G401 (cell line): ENCODE measurements at places on chromosomes 4 and X.

DNA sequence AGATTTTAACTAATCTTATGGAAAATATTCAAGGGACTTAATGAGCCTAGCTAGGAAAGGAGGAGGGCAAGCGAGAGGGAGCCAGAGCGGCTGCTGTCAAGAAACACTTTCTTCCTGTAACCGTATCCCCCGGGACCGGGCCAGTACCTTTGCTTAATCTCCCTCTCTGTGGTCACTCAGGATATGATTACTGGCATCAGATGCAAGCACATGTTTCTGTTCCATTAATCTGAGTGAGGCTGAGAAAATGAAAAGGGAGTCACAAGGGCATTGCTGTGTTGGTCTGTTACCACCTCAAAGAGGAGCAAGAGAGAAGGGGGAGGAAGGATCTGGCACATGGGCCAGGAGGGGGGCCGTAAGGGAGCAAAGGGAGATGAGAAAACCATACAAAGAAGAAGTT lies 356.7 kb upstream of the GATB start:
- peak; percentile 83 for DNase-seq

DNA sequence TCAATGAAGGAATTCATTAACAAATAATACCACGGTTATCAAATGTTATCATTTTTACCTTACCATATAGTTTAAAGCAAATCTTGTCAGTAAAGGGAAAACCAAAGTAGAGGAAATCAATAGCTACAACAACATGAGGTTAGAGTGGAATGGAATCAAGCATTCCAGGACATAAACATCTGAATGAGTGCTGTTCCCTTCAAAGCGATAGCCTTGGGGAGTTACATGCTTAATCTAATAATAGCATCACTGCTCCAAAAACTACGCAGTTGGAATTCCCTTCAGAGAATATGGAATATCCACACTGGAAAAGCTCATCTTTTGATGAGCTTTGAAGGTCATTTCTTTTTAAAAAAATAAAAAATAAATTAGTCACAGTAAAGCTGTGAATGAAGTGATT lies 31.2 kb downstream of the PDE5A start:
- no peak for DNase-seq

DNA sequence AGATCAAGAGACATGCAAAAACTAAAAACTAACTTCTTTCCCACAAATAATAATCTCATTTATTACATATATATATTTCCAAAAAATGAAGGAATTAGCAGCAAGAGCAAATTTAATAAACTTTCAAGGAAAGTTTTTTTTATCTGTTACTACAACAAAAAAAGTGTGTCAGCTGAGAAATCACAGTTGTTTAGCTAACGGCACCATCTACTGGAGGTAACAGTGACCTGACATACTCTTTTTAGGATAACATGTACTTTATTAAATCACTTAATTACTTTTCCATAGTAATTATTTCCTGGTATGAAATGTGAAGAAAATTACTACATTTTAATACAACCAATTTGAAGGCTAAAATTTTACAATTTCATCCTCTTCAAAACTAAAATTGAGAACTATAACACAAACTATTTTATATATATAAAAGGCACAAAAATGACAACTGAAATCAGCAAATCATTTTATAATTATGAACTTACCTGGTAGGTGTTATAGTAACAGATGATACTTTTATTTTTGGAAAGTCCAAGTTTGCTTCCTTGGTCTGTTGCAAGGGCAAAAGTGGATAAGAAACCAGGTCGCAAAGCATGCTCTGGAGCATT lies 9.1 kb downstream of the LAMTOR3 start:
- DNase-seq, result peak; percentile 12

GRCh38 chrX:1045680-1046314 lies 166.7 kb downstream of the CRLF2 start:
- DNase-seq, result no peak

GRCh38 chrX:118569676-118570075 lies 74.1 kb downstream of the DOCK11 start:
- no peak for DNase-seq

DNA sequence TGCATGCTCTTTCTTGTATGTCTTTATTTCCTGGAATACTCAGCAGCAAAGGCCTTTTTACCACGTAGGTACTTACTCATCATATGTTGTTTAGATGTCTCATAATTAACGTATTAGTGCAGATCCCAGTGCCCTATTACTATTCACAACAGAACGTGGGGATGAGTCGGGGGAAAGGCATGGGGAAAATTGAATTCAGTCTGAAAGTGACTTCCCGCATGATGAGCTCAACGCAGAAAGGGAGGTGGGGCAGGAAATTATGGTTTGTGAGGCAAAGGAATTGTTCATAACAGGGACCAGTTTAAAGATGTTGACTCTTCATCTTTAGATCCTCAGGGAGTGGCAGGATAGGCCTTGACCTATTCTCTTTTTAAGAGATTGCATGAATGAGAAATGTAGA lies 2.0 kb upstream of the TMPRSS11D start:
- no peak for DNase-seq

- no peak for DNase-seq
Observed at GRCh38 chrX:150536455-150537116, 31.8 kb upstream of the MTM1 start.

- DNase-seq, result no peak
Observed at GRCh38 chrX:122866532-122866931, 317.5 kb upstream of the GRIA3 start.

DNA sequence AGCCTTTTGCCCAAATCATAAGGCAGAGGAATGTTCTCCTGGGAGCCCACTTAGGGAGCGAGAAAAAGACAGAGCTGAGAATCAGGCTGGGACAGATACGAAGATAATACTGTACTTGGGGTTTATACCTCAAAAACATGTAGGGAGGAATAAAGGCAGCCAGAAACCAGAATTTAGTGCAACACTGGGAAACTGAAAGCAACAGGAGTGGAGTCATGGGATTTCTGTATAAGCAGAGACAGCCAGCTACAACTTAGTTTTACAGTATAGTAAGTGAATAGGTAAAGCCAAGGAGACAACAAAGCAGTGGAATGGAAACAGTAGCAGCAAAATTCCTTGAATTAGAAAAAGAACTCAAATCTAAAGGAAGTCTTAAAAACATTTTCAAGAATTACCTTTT lies 413.2 kb downstream of the FAT4 start:
- DNase-seq, result no peak

DNA sequence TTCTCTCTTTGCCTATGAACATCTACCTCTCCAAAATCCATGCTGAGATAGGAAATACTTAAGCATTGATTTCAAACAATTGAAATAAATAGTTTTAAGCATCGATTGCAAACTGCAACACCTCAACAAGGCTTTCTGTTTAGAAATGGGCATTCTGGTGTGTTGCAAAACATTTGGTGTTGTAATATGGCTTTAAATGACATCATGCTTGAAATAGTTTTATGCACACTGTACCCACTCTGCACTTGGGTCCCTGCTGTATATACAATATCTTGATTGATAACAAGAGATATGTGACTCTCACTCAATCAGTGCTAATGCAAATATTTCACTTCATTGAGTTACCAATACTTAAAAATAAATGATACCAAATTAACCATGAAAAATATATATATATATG lies 964.9 kb upstream of the GRIA3 start:
- DNase-seq, result no peak
